Colonic mucosa (tissue), 4 donors: ENCODE measurements at places on chromosomes 5 and 9.

DNA sequence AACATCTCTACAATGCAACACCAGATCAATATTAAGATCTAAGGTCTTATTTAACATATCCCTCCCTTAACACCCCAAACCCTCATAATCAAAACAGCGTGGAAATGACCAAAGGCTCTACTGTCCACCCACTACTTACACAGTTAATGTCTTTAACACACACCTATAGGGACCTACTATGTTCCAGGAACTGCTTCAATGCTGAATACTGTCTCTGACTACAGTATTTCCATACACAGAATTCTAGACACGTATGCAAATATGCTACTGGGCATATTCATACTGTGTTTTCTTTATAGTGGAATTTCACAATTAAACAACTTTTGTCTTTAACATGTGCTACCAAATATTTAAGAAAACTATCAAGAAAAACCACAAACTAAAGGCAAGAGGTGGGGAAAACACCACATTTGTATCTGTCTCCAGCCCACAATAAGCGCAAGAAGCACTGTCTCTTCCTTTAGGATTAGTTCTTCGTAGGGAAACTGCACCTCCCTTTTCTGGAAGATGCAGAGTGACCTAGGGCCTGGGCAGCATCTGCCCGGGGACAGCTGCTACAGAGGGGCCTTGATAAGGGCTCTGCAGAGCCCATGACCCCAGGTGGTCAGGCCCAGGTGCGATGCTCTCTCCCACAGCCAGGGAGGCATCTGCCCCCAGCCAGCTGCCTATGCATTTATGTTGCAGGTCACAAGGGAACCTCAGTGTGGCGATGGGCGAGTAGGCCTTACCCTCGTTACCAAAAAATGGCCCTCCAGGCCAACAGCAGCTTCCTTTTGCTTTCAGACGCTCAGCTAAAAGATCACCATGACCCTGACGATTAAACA, 55.2 kb downstream of the PSMB7 start:
- no peak for DNase-seq

DNA sequence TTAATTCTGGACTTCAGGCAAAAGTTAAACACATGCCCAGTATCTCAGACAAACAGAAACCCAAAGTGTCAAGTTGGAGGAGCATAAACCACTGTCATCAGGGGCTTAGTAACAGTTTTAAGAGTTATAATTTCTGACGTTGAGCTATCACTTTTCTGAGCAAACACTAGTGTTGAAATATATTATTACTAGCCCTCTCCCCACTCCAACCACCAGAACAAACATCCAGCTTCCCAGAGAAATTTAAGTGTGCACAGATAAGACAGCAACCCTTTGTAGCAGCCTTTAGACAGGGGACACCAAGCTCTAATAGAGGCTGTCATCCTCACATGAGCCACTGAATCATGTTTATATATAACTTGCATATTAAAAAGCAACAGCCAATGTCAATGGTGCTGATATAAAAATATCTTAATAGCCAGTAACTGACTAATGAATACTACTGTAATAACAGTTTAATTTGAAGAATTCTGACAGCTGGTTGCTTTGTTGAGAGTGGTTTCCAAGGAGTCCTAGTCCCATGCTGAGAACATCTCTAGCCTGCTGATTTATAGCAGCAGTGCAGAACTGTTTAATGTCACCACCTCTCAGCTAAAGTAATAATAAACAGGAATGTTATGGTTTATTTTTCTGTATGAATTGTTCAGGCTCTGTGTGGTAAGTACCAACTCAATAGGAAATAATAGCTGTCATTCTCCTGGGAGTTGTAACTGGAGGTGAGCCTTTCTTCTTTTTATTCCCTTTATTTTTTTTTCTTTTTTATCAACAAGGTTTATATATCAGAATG, 528.7 kb upstream of the ZNF608 start:
- no peak for DNase-seq

- no peak for DNase-seq
Measured at GRCh38 chr5:122126177-122126755, 3.1 kb upstream of the ZNF474 start.

DNA sequence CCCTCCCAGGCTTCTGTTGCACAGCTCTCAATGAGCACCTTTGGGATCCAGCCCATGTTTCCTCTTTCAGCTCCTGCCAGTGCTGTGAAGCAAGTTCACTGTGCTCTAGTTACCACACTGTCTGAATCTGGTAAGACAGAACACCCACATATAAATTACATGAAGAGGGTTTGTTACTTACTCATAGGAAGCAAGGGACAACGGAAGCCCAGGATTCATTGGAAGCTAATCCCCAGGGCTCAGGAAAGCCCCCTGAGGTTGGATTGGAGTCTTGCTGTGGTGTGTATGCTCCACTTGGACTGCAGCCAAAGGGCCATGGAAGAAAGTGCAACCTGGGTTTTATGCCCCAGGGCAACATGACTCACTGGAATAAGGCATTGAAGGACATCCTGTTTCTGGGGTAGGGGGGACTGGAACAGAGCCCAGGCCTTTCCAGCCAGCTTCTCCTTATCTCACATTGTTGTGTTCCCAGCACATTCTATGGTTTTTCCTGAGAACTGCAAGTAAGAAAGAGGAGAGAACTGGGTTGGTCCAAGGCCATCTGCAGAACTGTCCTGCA, 15.6 kb upstream of the CLK4 start:
- DNase-seq, result no peak
